ENCODE measurements at places on chromosomes 1 and 21. TPM values are rescaled to one million over a fixed set of nuclear protein-coding genes. Genes with fewer than 3 reads are reported as not detected.

The ZMYND12 gene
- polyA plus RNA-seq, result 0.13 TPM

The ZNF648 gene
- not detected for polyA plus RNA-seq

- DNase-seq, result no peak
Observed at GRCh38 chr21:45935628-45936027, 45.9 kb upstream of the COL6A1 start.

- DNase-seq, result no peak
Observed at GRCh38 chr1:160597051-160597450, 17.8 kb upstream of the CD84 start.

Data from naive thymus-derived CD8-positive, alpha-beta T cell (primary cell).